ENCODE measurements at places on chromosomes 4 and X. TPM values are rescaled to one million over a fixed set of nuclear protein-coding genes. Genes with fewer than 3 reads are reported as not detected.

GRCh38 chr4:126800575-126801141, 832.1 kb upstream of the INTU start:
- DNase-seq = no peak
- no peaks in the 10 kb centered on the region for H3K27me3 ChIP-seq
- no peaks in the 10 kb centered on the region for H3K36me3 ChIP-seq
- peaks cover 10% of the 10 kb centered on the region for H3K4me1 ChIP-seq
- peak overlapping the region; percentile 9 for H3K27ac ChIP-seq

The FRAS1 gene
- 45.3 TPM for total RNA-seq

The DCHS2 gene
- total RNA-seq = 5.1 TPM

The SPATA4 gene
- 0.20 TPM for total RNA-seq

DNA sequence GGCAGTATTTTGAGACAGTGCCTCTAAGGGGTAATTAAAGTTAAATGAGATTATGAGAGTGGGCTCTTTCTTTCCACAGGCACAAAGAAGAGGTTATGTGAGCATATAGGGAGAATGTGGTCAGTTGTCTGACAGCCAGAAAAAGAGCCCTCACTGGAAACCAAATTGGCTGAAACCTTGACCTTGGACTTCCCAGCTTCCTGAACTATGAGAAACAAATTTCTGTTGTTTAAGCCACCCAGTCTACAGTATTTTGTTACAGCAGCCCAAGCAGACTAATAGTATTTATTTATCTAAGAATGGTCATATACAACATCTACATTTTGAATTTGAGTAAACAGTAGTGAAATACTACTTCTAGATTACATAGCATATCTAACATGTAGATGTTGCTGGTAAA, 473.8 kb downstream of the IL15 start:
- no peaks in the 10 kb centered on the region for H3K4me1 ChIP-seq
- no peak overlapping the region for H3K27ac ChIP-seq
- H3K27me3 ChIP-seq = no peaks in the 10 kb centered on the region
- H3K36me3 ChIP-seq = peaks cover 22% of the 10 kb centered on the region
- DNase-seq = no peak
- no peak overlapping the region for H3K4me3 ChIP-seq

The FGFBP1 gene
- 0.96 TPM for total RNA-seq

The ZIC3 gene
- not detected for total RNA-seq

The SCFD2 gene
- total RNA-seq = 15.8 TPM

The MAGEA6 gene
- total RNA-seq = not detected

GRCh38 chr4:160180211-160180610, 1077.3 kb downstream of the RAPGEF2 start:
- DNase-seq = no peak
- peaks cover 14% of the 10 kb centered on the region for H3K4me1 ChIP-seq
- H3K4me3 ChIP-seq = no peak overlapping the region
- H3K27me3 ChIP-seq = no peaks in the 10 kb centered on the region

DNA sequence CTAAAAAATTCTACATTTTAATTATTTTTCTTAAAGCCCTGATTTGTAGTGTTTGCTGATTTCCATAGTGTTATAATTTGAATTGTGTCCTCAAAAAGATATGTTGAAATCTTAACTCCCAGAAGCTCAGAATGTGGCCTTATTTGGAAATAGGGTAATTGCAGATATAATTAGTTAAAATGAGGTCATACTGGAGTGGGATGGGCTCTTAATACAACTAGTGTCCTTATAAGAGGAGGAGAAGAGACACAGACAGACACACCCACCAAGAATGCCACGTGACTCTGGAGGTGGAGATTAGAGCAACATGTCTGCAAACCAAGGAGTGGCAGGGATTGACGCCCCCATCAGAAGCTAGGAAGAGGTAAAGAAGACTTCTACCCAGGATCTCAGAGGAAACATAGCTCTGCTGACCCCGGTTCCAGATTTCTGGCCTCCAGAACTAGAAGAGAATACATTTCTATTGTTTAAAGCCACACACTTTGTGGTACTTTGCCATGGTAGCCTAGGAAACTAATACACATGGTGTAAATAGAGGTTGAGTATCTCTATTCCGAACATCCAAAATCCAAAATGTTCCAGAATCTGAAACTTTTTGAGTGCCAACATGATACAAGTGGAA, 70.5 kb upstream of the IRF2 start:
- no peak overlapping the region for H3K4me3 ChIP-seq
- DNase-seq = no peak
- H3K36me3 ChIP-seq = no peaks in the 10 kb centered on the region
- H3K27me3 ChIP-seq = no peaks in the 10 kb centered on the region
- peaks cover 12% of the 10 kb centered on the region for H3K4me1 ChIP-seq
- H3K27ac ChIP-seq = no peak overlapping the region

- peak overlapping the region; percentile 84 for H3K27ac ChIP-seq
- peaks cover 36% of the 10 kb centered on the region for H3K4me1 ChIP-seq
- H3K4me3 ChIP-seq = no peak overlapping the region
- no peak for DNase-seq
These were observed 94.2 kb downstream of the CXCL13 start for GRCh38 chr4:77699731-77700210.

GRCh38 chrX:3678328-3678727, 35.1 kb downstream of the PRKX start:
- no peak overlapping the region for H3K4me3 ChIP-seq
- peaks cover 4% of the 10 kb centered on the region for H3K4me1 ChIP-seq
- no peaks in the 10 kb centered on the region for H3K27me3 ChIP-seq
- no peak overlapping the region for H3K27ac ChIP-seq

GRCh38 chr4:100708776-100709175, 191.0 kb upstream of the EMCN start:
- H3K36me3 ChIP-seq = no peaks in the 10 kb centered on the region
- no peaks in the 10 kb centered on the region for H3K27me3 ChIP-seq
- DNase-seq = no peak
- H3K27ac ChIP-seq = no peak overlapping the region

The CDX4 gene
- total RNA-seq = not detected

DNA sequence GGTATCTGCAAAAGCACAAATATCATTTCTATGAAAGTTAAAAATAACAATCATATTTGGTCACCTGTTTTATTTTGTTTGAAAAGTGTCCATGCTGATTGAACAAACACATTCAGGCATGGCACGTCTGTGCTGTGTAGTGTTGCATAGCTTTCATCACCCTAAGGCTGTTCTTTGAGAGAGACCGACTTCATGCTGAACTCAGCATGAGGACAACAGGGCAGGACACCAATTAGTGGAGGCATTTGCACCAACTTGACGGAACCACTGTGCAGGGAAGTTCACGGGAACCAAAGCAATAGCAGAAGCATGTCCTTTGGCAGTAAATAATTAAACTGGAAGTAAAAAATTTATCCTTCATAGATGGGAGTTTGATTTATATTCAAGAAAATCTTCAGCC, 158.4 kb upstream of the SLC7A11 start:
- H3K27me3 ChIP-seq = no peaks in the 10 kb centered on the region
- no peaks in the 10 kb centered on the region for H3K36me3 ChIP-seq
- H3K27ac ChIP-seq = no peak overlapping the region
- no peak overlapping the region for H3K4me3 ChIP-seq
- no peak for DNase-seq
- H3K4me1 ChIP-seq = peaks cover 20% of the 10 kb centered on the region

DNA sequence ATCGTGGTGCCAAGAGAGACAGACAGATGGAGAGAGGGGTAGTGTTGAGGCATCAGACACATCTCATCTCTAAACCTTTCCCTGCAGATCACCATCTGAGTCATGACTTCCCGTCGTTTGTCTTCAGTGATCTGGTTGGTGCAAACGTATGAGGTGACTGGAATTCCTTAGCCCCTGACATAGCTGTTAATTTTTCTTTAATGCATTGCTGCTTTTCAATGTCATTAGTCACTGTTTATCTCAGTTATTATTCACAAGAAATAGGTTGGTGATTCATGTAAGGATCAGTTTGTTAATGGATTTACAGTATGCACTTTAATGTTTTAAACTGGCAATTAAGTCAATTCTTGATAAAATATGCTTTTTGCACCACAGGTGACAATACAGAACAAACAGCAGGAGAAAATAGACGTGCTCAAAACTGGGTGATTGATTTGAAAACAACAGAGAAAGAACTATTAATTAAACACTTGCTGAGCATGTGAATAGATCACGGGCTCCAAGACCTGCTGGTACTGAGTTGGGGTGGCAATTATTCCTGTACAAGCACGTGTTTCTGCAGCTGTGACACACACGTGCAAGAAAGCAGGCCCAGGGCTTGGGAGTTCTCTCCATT, 1.3 kb upstream of the TMEM154 start:
- H3K4me1 ChIP-seq = peaks cover 19% of the 10 kb centered on the region
- H3K4me3 ChIP-seq = no peak overlapping the region
- H3K36me3 ChIP-seq = no peaks in the 10 kb centered on the region
- no peak for DNase-seq
- H3K27me3 ChIP-seq = peaks cover 29% of the 10 kb centered on the region

- H3K4me3 ChIP-seq = no peak overlapping the region
- H3K27me3 ChIP-seq = no peaks in the 10 kb centered on the region
- no peak overlapping the region for H3K27ac ChIP-seq
- no peaks in the 10 kb centered on the region for H3K36me3 ChIP-seq
- peaks cover 3% of the 10 kb centered on the region for H3K4me1 ChIP-seq
- no peak for DNase-seq
These were observed 256.3 kb downstream of the CENPC start for GRCh38 chr4:67288964-67289363.

DNA sequence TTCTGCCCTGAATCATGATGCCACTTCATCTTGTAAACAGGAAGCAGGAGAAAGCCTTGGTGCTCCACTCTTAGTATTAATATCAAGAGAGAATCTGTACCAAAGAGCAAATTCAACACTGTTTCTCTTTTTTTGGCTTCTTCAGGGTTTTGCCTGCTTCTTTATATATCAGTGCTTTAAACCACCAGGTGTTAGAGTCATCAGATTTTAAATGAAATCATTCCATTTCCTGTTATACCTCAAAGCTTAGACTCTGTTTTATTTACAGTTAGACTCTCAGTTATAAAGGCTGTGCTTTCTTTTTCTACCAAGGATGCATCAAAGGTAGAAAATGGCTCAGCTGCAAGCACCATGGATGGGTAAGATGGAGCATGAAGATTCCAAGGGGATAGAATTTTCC, 350.9 kb downstream of the CAMK2D start:
- H3K4me3 ChIP-seq = no peak overlapping the region
- H3K27me3 ChIP-seq = no peaks in the 10 kb centered on the region
- no peak overlapping the region for H3K27ac ChIP-seq
- no peak for DNase-seq

The FOXO4 gene
- 25.3 TPM for total RNA-seq

DNA sequence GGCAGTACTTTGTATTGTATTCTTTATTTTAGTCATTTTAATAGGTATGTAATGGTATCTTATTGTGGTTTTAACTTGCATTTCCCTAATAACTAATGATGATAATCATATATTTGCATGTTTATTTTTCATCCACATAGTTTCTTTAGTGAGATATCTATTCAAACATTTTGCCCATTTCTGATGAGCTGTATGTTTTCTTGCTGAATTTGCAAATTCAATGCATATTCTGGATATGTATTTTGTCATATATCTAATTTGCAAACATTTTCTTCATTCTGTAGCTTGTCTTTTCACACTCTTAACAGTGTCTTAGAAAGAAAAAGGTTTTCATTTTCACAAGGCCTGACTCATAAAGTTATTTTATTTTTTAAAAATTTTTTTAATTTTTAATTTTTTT, 372.1 kb downstream of the ZNF674 start:
- no peak overlapping the region for H3K4me3 ChIP-seq
- H3K36me3 ChIP-seq = no peaks in the 10 kb centered on the region
- H3K27me3 ChIP-seq = no peaks in the 10 kb centered on the region
- no peak for DNase-seq

GRCh38 chrX:34144246-34144645, 12.1 kb upstream of the FAM47A start:
- no peaks in the 10 kb centered on the region for H3K27me3 ChIP-seq
- H3K27ac ChIP-seq = no peak overlapping the region
- DNase-seq = no peak
- H3K4me1 ChIP-seq = no peaks in the 10 kb centered on the region

GRCh38 chr4:119299260-119299671, 22.7 kb downstream of the FABP2 start:
- no peak for DNase-seq
- peaks cover 23% of the 10 kb centered on the region for H3K36me3 ChIP-seq
- H3K27me3 ChIP-seq = no peaks in the 10 kb centered on the region
- H3K27ac ChIP-seq = peak overlapping the region; percentile 98
- peak overlapping the region; percentile 91 for H3K4me3 ChIP-seq
- peaks cover 26% of the 10 kb centered on the region for H3K4me1 ChIP-seq

The PRRG3 gene
- total RNA-seq = 1.9 TPM

DNA sequence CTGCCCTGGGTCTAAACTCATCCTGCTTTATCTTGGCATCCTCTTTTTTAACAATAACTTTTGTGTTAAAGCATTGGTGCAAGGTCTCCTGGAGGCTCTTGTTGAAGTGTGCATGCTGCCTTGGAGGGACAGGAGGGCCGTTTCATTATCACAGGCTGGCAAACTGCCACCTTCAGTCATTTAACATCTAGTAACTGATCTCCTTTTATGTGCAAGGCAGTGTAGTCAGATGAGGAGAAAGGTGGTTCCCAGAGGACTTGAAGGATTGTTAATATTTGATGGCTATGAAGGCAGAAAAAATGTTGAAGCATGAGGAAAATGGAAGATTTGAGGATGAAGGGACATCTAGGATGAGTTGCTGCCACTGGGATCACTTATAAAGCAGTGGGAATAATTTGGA, 439.4 kb downstream of the RAPGEF2 start:
- H3K27me3 ChIP-seq = no peaks in the 10 kb centered on the region
- DNase-seq = no peak
- H3K4me3 ChIP-seq = no peak overlapping the region
- peaks cover 61% of the 10 kb centered on the region for H3K4me1 ChIP-seq
- no peak overlapping the region for H3K27ac ChIP-seq

GRCh38 chrX:49164589-49165360, 2.2 kb downstream of the MAGIX start:
- peaks cover 17% of the 10 kb centered on the region for H3K4me1 ChIP-seq
- peak overlapping the region; percentile 85 for H3K27ac ChIP-seq
- no peak for DNase-seq
- H3K27me3 ChIP-seq = no peaks in the 10 kb centered on the region

- H3K27me3 ChIP-seq = no peaks in the 10 kb centered on the region
- H3K27ac ChIP-seq = no peak overlapping the region
- H3K36me3 ChIP-seq = no peaks in the 10 kb centered on the region
- no peak for DNase-seq
These were observed 55.7 kb downstream of the SPANXN3 start for GRCh38 chrX:143461606-143462005.

The SAP30 gene
- 16.8 TPM for total RNA-seq

The AFP gene
- total RNA-seq = 0.25 TPM

DNA sequence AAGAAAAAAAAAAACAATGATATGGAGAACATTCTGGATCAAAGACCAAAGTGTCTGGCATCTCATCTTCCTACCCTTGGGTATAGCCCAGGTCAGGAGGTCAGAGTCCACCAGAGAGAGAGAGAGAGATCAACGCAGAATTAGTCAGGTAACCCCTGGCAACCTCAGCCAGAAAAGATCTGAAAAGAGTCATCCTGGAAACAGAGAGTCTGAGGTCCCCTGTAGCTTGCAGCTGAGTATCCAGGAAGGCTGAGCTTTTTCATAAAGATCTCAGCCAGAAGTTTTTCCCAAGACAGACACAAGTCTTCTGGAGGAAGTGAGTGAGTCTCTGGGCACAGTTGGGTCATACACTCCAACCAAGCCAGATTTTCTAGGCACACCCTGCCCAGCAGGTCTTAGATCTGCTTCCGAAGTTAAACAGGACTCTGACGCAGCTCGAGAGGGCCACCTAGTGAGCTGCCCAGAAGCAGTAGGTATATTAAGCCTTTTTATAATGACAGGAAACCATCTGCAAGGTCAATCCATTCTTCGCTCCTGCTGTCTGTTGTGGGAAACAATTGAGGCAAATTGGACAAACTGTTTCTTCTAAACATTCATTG, 35.7 kb downstream of the ACE2 start:
- H3K27me3 ChIP-seq = no peaks in the 10 kb centered on the region
- peaks cover 7% of the 10 kb centered on the region for H3K4me1 ChIP-seq
- no peaks in the 10 kb centered on the region for H3K36me3 ChIP-seq
- DNase-seq = peak; percentile 63
- H3K27ac ChIP-seq = no peak overlapping the region
- no peak overlapping the region for H3K4me3 ChIP-seq

All from mesothelial cell of epicardium (in vitro differentiated cells).